ENCODE measurements at places on chromosomes 4 and X.

DNA sequence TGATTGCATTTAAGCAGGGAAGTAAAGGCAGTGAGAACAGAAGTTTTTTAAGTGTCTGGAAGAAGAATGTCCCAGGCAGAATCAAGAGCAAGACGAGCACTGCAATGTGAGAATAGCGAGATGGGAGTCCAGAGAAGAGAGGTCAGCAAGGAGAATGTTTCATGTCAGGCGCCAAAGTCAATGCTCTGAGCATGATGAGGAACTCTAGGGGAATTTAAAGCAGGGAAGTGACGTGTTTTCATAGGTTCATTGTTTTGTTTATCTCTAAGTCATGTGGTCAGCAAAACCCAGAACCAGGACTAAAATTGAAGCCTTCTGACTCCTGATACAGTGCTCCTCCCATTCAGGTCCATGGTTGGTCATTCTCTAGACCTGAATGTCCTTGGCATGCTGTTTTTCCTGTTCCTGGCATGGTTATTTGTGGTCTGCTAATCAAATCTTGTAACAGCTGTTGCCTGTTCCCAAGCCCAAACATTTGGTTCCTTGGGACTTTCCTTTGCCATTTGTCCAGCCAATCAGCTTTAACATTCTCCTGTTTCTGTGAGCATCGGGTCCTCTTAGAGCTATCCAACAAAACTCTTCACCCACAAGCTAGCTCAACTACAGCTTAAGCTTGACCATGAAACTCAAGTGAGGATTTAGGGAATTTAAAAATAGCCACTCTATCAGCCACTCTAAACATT is 37.7 kb downstream of the PTCHD1 start:
- no peak for DNase-seq

DNA sequence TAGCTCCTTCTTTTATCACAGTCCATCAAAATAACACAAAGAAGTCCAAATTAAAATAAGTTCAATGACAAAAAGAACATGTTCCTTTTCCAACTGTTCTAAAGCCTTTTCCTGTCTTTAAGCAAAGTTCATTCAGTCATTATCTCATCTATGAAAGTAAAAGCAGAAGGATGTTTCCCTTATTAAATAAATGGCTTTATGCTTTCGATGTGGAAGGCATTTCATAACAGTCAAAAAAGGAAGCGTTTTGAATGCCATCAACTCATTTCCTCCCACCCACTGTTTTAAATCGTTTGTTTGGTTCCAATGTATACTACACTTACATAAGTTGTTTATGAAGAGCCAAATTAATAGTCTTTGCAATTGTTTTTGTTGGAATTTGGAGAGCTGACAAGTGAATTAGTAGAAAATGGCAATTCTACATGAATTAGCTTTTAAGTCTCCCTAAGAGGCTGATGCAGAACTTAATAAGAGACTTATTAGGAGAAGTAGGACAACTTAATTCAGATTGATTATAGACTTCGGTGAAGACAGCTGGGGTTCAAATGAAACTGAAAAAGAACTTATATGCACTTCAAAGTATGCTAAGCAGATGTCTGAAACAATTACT is 392.6 kb upstream of the FTHL17 start:
- no peak for DNase-seq

GRCh38 chr4:185711726-185712125 is 100.3 kb downstream of the SORBS2 start:
- DNase-seq: no peak

DNA sequence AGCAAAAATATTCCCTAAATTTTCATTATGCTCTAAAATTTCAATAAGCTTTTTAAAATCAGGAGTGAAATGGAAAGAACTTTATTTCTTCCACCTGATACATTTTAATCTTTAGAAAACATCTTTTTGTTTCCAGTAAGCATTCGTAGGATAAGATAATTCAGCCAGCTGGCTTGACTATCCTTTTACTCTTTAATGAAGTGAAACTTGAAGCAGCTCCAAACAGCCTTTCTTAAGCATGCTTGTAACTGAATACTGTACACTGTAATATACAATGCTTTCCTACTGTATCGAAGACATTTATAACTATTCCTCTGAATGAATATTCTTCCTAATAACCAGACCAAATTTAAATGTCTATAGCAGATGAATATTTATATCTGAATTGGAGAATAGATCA is 98.8 kb downstream of the KLHL4 start:
- no peak for DNase-seq

- DNase-seq: peak; percentile 70
Measured at GRCh38 chrX:153900831-153901752, 3.4 kb upstream of the AVPR2 start.

- DNase-seq: no peak
Measured at GRCh38 chr4:36516522-36517095, 235.2 kb downstream of the DTHD1 start.

DNA sequence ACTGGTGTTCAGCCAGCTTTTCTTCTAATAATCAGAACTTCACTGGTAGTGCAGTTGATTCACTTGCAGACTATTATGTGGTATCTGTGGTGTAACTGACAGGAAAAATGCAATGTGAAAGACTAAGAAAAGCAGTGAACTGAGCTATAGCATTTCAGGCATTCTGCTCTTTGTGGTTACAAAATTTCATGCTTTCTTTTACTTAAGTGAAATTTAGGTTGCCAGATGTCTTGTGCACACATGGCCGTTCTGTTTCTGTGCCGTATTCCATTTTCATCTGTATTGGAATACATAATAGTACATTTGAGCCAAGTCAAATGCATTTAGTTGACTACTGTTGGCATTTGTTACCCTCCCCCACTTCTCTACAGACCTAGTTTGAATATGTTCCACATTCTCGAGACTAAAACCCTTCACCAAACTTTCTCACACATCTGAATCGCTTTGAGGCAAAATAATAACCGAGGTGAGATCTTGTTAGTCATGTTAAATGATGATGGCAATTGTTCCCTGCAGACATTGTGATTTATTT is 8.2 kb downstream of the RTL3 start:
- DNase-seq: peak; percentile 7

- DNase-seq: no peak
Measured at GRCh38 chrX:53685711-53686110, 808 bp downstream of the HUWE1 start.

DNA sequence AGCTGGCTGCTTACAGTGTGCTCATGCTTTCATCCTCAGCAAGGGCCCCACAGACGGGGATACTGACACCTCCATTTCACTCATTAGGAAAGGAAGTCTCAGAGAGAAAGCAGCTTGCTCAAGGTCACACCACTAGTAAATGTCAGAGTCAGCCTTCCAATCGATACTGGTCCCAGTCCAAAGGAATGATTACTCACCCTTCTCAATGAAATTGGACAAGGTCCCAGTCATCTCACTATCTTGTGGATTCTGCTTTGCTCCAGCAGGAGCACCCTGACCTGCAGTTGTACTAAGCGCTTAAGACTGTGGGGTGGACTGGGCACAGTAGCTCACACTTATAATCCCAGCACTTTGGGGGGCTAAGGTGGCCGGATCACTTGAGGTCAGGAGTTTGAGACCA is 132.2 kb upstream of the SLC34A2 start:
- no peak for DNase-seq

DNA sequence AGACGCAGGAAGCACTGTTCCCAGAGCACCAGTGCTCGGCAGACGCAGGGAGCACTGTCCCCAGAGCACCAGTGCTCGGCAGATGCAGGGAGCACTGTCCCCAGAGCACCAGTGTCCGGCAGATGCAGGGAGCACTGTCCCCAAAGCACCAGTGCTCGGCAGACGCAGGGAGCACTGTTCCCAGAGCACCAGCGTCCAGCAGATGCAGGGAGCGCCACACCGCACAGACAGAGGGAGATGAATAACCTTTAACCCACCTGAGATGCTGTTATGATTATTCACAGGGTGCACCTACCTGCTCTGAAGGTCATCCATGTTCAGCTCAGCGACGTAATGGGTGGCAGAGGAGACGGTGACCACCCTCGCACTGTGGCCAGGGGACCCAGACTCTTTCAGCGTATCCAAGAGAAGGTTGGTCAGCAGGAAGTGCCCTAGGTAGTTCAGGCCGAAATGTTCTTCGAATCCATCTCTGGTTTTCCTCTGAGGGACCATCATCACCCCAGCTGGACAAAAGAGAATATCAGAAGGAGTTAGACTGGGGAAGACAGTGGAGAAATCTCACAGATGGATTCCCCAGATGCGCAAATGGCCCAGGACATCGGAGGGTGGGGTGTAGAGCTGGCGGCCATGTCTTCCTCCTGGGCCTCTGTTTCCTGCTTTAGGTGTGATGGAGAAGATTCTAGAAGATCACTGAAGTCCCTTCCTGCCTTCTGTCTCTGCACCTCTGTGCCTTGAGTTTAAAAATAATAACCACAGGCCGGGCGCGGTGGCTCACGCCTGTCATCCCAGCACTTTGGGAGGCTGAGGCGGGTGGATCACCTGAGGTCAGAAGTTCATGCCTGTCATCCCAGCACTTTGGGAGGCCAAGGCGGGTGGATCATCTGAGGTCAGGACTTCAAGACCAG is 234.1 kb downstream of the DHRSX start:
- DNase-seq: no peak

DNA sequence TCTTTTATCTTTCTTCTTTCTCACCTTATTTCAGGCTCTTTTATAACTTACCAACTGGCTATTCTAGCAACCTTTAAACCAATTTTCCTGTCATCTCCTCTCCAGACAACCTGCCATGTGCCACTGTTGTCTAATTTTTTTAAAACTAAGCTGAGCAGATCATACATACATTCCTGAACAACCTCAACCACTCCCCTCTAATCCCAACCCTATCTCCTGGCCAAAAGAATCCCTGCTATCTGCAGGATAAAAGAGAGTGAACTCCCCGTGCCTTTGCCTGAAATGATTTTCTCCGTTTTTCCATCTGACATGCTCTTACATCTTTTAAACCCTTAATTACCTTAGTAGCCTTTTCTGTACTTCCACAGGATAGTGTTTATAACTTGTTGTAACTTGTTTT is 35.5 kb downstream of the DCUN1D4 start:
- no peak for DNase-seq

GRCh38 chrX:123860983-123861382 is 1.1 kb downstream of the XIAP start:
- DNase-seq: peak; percentile 10

DNA sequence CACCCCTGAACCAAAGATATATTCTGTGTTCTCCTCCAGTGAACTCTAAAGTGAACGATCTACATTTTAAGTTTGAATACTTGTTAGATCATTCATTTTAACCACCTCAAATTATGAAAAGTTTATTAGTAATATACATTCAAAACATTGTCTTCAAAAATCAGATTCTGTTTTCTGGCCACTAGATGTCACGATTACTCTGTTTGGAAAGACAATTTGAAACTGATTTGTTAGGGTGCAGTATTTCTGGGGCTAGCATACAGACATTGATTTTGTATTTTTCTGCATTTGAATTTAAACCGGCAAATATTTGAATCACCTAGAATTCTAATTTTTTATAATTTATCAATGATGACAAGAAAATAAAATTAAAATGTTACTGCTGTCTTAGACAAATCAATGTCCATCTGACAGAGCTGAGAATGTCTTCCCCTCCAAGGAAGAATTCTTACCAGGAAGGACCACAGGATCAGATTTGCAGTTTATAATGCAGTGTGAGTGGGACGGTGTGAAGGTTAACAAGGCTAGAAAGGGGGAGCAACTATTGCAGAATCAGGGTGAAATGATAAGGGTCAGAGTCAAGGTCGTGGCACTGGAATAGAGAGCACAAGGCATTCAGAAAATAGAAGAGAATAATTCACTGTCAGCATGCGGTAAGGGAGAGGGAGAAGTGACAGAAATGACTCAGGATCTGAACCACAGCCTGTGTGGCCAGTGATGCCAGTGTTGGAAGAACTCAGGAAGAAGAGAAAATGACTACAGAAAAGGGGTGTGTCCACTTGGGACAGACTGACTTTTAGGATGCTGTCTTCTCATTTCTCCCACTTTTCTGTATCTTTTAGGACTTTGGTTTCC is 91.6 kb downstream of the ANXA10 start:
- peak; percentile 29 for DNase-seq

DNA sequence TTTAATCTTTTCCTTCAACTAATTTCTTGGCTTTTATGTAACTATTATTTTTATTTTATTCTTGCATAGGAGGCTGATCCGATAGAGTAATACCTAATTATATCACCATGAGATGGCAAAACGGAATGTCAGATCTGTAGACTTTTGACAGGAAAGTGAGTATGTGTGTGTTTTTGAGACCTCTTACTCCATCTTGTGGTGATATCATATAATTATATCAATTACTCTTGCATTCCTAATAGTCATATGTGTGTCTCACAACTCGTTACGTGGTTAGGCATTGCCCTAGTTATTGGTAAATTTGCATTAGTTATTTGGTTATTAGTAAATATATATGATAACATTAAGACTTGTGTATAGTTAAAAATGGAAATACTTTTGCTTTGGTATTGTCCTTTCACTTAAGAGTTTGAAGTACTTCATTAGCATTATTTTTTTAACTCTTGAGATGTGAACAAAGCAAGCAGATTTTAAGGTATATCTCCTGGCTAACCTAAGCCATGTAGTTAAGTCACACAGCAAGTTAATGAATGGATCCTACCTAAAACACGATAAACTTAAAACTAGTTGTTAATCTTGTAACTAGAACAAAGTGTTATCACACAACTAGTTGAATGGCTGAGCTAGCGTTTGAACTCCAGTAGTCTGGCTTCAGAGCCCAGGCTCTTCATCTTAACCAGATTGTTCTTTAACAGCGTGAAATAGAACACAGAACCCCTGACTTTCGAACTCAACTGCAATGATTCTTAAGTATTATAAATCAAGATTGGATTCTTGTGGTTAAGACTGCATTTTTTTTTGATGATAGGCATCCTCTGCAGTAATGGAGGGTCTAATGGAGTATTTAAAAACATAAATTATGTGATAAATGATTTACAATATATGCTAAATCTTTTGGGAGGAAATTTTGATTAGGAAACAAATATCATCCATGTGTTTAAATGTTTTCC is 67.1 kb downstream of the PGRMC2 start:
- DNase-seq: peak; percentile 3

DNA sequence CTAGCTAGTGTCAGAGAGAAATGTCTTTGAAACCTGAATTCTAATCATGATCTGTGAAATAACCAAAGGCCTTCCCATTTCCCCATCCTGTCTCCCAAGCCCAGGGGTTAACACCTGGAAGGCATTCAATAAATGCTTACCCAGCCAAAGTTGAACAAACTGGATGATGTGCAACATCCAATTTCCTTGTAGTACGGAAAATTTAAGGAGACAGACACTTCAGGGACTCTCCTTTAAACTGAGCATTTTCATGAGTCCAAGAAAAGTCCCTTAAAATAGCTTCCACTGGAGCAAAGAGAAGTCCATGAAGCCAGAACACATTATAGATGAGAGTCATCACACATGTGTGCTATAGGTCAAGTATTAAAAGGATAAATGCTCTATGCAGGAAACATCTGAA is 271.2 kb downstream of the RAB28 start:
- no peak for DNase-seq

DNA sequence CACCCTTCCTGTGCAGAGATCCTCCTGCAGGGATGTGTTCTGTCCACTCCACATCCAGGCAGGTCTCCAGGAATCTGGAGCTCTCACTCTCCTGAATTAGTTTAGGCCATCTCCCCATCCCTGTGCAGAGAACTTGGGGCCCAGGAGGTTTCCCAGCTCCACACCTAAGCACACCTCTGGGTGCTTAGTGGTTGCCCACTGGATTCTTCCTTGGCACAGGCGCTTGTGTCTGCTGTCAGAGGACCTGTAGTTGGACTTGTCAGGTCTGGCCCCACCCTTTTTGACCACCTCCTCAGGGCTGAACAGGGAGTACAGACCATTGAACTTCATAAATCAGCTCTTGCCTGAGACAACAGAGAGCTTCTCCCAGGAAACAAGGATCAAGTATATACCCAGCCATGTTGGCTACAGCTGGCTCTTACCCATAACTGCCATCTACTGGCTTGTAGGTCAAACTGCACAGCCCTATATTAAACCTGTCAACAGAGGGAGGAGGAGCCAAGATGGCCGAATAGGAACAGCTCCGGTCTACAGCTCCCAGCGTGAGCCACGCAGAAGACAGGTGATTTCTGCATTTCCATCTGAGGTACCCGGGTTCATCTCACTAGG is 275.5 kb downstream of the PPARGC1A start:
- DNase-seq: no peak
